ENCODE measurements at places on chromosomes 6 and 20.

- no peak for DNase-seq
These were observed 175.0 kb downstream of the CARMIL1 start for GRCh38 chr6:25454136-25454535.

GRCh38 chr6:39931607-39932006 is 2.7 kb downstream of the MOCS1 start:
- DNase-seq = no peak

DNA sequence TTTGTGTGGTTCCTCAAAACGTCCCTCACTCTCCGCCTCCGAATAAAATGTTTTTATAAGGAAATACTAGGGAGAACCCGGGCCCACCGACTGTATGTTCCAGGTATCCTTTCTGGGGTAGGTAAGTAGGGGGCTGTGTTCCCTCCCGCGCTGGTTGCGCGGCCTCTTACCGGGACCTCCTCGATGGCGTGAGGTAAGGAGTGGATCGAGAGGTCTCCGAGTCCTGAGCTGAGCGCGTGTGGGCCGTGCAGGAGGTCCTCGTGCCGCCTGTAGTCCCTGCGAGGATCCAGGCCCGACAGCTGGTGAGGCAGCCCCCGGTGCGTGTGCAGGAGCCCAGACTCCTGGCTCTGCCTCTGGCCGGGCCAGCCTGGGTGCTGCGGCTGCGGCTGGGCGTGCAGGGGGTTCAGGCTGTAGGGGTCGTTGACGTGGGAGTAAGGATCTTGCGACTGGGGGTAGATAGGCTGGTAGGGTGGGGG is 5.1 kb downstream of the TFAP2A start:
- DNase-seq = no peak

GRCh38 chr6:44052419-44053023 is 74.7 kb downstream of the MRPL14 start:
- no peak for DNase-seq

GRCh38 chr6:100463630-100464161 is 1.0 kb downstream of the SIM1 start:
- no peak for DNase-seq

DNA sequence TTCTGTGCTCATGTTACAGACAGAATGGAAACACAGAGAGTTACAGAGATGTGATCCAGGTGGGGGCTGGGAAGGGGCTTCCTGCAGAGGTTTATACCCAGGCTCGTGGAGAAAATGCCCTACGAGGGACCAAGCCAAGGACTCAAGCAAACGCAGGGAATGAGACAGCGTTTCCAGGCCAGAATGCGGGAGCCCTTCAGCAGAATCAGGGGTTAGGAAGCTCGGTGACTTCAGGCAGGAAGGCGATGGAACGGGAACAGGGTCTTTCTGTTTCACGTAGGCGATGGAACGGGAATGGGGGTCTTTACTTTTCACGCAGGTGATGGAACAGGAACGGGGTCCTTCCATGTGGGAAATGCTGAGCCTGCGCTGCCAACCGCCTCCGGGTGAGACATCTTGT is 82.6 kb downstream of the THBS2 start:
- no peak for DNase-seq

DNA sequence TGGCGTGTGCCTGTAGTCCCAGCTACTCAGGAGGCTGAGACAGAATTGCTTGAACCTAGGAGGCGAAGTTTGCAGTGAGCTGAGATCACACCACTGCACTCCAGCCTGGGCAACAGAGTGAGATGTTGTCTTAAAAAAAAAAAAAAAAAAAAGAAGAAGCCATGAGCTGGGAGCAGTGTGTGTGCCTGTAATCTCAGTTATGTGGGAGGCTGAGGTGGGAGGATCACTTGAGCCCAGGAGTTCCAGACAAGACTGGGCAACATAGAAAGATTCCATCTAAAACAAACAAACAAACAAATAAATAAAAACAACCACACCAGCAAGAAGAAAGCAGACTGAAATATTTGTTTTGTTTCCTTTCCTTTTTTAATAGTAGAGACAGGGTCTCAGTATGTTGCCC is 62.2 kb upstream of the KIF13A start:
- no peak for DNase-seq

- no peak for DNase-seq
These were observed 11.8 kb upstream of the BPIFB6 start for GRCh38 chr20:33019465-33020277.

DNA sequence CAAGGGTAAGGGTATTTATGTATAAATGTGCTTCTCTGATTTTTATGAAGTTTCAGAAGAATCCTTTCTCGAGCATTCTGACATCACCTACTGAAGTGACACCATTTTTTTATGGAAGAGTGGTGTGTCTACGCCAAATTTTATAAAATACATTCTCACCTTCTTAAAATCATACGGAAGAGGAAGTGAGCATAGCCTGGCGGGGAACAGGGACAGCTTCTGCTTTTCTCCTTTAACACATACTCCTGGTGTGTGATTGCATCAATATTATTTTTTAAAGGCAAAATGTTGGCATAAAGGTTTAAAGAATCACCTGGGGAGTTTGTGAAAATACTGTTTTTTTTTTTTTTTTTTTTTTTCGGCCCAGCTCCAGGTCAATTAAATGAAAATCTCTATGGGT is 733.6 kb upstream of the MAN1A1 start:
- no peak for DNase-seq

GRCh38 chr6:76992553-76992952 is 470.7 kb downstream of the HTR1B start:
- DNase-seq = no peak

GRCh38 chr6:333379-334002 is 41.2 kb downstream of the DUSP22 start:
- no peak for DNase-seq

DNA sequence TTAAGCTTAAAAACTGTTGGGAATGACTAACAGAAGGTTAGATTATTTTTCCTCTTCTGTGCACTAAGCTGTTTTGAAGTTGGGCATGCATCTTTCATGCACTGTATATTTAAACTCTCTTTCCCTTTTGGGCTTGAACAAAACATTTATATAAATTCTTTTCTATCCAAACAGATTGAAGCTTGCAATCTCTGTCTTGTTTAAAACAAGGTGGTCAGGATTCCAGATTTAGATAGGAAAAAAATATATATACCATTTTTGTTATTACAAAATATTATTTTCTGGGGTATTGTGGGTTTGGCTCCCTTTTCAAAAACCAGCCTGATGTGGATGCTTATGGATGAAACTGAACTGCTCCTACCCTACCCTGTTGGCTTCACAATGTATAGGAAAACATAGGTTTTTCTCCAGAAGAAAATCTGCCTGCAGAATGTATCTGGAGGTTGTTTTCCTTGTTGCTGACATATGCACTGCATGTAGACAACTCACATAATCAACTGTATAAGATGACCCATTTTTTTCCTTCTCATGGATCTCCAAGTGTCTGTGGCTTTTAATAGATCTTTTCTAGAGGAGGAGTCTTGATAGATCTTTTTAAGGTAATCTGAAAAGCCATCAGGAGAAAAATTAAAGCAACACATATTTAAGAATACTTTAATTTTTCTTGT is 146.3 kb downstream of the PRL start:
- no peak for DNase-seq

GRCh38 chr6:2669067-2669700 is 81.5 kb downstream of the MYLK4 start:
- no peak for DNase-seq

- DNase-seq = no peak
These were observed 204.8 kb downstream of the DTNBP1 start for GRCh38 chr6:15458021-15458459.
